ENCODE measurements at places on chromosomes 13 and 19.

DNA sequence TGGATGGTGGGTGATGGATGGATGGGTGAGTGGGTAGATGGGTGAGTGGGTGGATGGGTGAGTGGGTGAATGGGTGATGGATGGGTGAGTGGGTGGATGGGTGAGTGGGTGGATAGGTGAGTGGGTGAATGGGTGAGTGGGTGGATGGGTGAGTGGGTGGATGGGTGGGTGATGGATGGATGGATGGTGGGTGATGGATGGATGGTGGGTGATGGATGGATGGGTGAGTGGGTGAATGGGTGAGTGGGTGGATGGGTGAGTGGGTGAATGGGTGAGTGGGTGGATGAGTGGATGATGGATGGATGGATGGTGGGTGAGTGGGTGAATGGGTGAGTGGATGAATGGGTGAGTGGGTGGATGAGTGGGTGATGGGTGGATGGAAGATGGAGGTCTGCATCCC is 2.8 kb downstream of the SMIM24 start:
- no peak for DNase-seq

GRCh38 chr13:91050970-91051369 is 296.5 kb upstream of the MIR17HG start:
- no peak for DNase-seq

DNA sequence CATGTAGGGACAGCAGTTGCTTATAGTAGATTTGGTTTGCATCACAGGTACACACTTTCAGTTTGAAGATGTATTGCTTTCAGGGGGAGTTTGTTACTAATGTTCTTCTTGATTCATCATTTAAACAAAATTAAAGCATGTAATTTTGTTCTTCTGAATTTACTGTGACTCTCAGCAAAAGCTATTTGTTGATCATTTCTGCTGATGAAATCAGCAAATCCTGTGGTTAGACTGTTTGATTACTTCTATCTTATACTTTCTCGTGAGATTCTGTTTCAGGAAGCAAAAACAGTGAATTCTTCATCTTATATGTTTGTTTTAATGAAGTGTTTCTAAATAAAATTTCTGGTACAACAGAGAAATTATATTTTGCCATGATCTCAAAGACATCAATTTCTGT is 497.6 kb downstream of the GPC6 start:
- no peak for DNase-seq

DNA sequence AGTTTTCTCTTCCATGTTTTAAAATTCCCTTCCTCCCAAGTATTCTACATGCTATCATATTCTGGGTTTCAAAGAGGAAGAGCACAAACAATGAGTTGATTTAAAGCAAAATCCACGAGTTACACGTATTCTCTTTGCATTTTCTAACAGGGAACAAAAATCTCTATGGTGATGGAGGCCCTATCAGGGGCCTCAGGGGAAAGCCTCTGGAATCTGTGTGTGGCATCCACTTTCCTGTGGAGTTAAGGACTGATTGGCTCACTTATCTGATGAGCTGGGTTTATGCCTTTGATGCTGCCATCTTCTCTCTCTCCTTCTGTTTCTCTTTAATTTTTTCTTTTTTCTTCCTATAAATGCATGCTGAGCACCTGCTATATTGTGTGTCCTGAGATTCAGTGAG is 14.8 kb downstream of the OLFM4 start:
- DNase-seq: no peak

- no peak for DNase-seq
Measured at GRCh38 chr13:36965767-36966166, 33.4 kb downstream of the ALG5 start.

- DNase-seq: no peak
Measured at GRCh38 chr13:38967446-38967845, 23.2 kb downstream of the STOML3 start.

GRCh38 chr13:72808917-72809500 is 27.1 kb downstream of the PIBF1 start:
- no peak for DNase-seq

DNA sequence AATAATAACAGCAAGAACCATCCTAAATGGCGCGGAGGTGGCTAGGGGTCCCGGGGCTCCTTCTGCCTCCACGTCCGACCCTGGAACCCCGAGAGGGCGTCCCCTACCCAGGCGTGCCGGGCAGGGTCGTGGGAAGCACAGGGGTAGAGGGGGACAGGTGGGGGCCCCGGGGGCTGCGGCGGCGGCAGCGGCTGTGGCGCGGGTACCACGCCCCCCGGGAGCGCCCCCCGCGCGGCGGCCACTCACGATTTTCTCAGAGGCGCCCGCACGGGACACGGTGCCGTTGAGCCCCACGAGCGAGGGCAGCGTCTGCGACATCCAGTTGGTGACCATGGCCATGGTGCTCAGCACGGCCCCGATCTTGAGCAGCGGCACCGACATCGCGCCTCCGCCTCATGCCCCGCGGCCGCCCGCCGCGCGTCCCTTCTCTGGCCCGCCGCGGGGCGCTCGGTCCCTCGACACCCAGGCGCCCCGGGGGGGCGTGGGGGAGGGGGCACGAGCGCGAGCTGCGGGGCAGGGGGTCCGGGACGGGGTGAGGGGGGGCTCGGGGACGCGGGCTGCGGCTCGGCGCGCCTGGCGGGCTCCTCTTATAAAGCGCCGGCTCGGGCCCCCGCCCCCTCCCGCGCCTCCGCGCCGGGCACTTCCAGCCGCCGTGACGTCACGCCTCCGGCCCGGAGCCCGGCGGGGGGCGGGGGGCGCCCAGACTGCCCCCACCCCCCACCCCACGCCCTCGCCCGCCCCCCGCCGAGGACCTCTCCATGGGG is 22.9 kb downstream of the OLFM2 start:
- no peak for DNase-seq

- no peak for DNase-seq
Measured at GRCh38 chr19:49363268-49364082, at the start of gene DKKL1. TSS of gene DKKL1 (plus strand) at chr19:49363877. CDS start at chr19:49363999, 122 bp downstream.

- DNase-seq: no peak
Measured at GRCh38 chr13:37074703-37075102, 15.2 kb upstream of the SUPT20H start.

DNA sequence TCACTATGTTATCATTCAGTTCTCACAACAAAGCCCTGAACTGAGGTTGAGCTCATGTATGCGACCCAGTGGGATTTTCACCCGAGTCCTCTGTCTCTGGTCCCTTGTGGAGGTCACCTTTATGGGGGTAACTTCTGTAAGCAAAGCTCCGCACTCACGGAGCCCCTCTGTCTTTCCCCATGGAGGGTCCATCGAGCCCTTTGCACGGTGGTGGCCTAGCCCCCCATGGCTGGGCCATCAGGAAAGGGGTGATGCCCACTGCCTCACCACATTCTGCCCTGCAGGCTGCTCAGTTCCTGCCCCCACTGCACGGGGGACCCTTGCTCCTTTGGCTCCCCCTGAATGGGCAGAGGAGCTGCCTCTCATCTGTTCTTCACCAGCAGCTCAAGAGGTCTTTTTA is 39.6 kb downstream of the CHST8 start:
- no peak for DNase-seq

- DNase-seq: peak; percentile 79
Measured at GRCh38 chr19:39411832-39412099, 703 bp upstream of the PLEKHG2 start.

GRCh38 chr13:25971459-25972145 is 80.2 kb downstream of the SHISA2 start:
- no peak for DNase-seq

DNA sequence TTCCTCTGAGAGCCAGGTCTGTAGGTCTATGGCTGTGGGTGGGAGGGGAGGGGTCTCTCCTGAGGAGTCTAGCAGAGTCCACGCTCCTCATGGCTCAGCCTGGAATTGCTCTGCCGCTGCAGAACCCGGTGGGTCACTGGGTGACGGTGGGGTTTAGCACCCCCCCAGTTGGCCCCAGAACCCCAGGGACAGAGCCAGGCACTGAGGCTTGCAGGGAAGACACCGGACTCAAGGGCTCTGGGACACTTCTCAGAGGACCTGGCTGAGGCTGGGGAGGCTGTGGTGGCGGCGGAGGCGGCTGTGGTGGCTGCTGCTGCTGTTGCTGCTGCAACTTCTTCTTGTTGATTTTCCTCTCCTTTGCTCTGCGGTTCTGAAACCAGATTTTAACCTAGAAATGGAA is 6.1 kb downstream of the CDX2 start:
- DNase-seq: no peak

- DNase-seq: no peak
Measured at GRCh38 chr19:18770663-18771327, 20.3 kb downstream of the COMP start.

DNA sequence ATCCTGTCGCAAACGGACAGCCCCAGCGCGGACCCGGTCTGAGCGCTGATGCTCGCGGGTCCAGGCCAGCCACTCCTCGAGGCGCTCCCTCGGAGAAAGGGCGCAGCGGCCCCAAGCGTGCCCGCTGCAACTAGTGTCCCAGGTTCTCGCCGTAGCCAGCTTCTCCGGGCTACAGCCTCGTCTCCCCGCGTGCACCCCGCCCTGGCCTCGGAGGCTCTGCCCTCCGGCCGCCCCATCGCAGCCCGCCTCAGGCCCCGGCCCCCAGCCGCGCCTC is 487 bp downstream of the FLT1 start:
- no peak for DNase-seq

DNA sequence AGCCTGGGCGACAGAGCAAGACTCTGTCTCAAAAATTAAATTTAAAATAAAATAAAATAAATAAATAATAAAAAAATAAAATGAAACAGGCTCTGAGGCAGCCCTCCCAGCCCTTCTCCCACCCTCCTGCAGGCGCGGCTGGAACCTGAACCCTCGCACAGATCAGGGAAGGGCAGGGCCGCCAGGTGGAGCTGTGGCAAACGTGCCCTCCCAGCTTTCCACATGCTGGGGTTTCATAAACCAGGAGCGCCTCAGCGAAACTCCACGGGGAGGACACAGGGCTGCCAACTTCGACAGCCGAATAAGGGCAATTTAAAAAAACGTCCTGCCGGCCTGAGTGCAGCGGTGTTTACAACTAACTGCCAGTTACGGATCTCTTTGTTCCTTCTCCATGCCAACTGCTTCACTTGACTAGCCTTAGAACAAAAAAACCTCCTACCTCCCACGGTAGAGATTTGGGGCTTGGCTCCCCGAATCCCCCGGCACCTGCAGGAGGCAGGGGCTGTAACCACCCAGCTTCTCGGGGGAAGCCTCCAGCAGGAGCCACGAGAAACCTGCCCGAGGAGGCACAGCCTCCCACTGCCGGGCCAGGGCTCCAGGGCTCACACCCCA is 15.9 kb downstream of the ZNF787 start:
- DNase-seq: no peak

- DNase-seq: no peak
Measured at GRCh38 chr13:81394640-81395039, 1053.7 kb upstream of the SPRY2 start.

DNA sequence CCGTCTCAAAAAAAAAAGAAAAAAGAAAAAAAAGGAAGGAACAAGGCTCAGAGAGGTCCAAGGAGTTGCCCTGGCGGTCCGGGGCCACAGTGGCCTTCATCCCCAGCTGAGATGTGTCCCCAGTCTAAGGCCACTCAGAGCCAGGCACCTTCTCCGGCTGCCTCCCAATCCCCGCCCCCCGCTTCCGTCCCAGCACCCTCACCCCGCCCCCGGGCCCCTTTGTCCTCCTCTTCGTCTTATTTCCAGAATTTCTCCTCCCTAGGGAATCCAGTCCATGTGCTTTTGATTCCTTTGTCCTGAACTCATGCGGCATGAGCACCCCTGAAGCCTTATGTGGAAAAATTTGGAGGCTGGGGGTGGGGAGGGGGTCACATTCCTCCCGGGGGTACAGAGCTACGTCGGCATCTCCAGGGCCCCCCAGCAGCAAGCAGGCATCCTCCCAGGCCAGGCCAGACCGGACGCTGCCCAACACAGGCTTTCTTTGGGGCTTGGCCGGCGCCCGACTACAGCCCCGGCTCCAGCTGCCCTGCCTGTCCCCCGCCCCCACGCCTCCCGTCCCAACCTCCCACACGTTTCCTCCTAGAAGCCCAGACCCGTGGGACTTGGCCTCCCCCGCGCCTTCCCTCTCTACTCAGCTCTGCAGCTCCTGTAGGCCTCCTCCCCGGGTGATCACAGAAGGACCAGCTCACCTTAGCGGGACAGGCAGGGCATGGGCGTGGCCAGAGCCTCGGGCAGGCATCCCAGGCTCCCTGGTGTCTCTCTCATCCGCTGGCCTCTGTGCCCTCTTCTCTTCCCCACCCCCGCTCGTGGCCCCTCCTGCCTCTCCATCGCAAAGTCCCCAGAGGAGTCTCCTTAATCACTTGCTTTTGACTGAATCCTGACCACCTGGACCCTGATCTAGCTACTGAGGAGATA is 17.8 kb upstream of the ADGRE5 start:
- DNase-seq: peak; percentile 44

Data from stimulated activated CD4-positive, alpha-beta T cell treated with anti-CD3 and anti-CD28 coated beads, TNF-alpha, amount 100 ng/mL, for 1 hour (primary cell).